ENCODE measurements at places on chromosomes 7 and 10.

DNA sequence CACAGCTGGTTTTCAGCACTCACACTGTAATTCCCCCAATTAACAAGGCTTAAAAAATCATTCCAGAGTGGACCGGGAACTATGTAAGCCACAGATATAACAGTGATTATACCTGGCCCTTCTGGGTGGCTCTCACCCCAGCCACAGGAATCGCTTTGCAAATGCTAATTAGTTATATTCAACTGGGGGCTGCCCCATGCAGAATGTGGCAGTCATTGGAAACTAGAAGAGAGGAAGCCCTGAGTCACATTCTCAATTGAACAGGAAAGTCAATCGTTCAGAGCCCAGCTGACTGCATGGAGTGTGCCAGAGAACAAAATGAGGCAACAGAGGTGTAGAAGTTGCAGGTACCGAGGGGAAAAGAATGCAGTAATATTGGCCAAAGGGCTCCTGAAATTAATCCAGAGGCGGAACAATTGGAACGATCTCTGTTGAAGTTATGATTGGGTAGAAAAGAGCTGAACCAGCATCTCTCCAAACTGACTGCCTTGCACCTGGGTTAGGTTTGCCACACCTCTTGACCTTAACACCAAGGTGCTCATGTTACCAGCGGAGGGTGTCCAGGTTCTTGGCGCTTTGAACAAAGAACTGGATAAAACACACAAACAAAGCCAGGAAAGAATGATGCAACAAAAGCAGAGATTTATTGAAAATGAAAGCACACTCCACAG lies 909.7 kb upstream of the AUTS2 start:
- DNase-seq: no peak

DNA sequence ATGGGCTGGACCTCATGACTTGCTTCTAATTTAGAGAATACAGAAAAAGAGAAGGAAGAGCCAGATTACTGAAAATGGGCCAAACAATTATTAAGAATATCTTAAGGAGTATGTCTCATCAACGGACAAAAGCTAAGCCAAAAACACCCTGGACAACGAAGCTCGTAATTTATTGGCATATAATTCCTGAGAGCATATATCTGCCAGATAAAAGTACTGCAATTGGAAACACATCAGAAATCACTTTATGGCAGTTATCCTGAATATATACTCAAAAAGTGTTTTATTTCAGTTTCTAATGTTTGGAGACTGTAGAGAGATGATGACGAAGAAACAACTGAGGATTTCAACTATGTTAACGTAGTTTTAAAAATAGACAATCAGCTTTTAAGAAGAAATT lies 211.8 kb downstream of the CSTF2T start:
- no peak for DNase-seq

DNA sequence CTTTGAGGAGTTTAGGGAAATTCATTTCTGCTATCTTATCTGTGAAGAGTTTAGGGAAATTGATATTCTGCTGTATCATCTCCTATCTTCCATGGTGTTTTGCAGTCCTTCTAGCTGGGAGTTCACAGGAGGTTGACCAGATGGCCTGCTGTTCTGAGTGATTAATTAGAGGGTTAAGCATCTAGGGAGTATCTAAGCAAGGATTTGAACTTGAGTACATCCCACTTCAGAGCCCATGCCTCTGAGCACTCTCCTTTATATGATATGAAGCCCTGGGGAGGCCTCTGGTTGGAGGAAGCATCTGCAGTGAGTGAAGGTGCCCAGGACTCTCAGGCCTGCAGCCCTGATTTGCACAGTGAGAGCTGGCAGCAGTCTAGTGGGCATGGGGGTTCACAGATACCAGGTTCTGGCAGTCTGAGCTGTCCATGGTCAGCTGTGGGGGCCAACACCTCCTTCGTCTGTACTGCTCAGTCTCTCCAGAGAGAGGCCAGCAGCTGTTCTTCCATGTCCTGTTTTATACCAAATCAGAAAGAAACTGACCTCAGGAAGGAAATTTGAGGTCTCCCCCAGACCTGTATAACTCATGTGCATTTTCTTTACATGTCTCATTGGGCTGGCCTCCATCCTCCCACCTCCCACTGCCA lies 156.9 kb downstream of the PLCE1 start:
- no peak for DNase-seq

GRCh38 chr7:74412603-74413002 lies 41.1 kb upstream of the GTF2IRD1 start:
- no peak for DNase-seq

DNA sequence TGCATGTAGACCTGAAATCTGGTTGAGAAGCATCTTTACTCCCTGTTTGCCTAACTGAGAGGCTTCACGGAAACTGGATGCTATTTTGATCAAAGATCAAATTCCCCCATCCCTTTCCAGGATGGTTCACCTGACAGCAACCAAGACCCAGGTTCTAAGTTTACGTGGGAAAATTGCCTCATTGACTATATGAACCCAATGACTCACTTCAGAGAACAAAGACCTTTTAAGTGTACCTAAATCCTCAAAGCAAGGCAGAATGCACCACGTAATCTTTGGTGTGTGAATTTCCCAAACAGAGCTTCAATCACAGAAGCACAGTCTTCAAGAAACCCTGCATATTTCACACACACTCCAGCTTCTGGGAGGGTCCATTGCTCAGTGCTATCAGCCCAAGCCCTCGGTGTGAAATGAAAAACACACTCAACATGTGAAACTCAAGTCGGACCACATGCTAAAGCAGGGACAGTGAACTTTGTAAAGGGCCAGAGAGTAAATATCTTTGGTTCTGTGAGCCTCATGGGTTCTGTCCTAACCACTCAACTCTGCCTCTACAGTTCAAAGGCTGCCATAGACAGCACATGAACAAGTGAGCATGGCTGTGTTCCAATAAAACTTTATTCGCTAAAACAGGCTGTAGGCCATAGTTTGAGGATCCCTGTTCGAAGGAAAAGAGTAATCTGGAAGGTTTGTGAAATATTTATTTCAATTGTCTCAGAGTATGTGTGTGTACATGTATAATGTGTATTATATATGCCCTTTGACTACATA lies 275.6 kb upstream of the FOXK1 start:
- no peak for DNase-seq

DNA sequence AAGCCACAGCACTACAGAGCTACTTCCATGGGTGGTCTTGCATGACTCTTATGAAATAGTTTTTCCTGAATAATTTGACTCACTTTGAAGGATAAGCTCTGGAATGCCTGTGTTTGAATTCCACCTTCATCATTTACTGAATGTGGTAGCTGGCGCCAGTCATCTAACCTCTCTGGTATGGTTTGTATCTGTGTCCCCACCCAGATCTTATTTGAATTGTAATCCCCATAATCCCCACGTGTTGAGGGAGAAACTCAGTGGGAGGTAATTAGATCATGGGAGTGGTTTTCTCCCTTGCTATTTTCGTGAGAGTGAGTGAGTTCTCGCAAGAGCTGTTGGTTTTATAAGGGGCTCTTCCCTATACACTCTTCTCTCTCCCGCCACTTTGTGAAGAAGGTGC lies 11.2 kb upstream of the SLC13A1 start:
- no peak for DNase-seq

DNA sequence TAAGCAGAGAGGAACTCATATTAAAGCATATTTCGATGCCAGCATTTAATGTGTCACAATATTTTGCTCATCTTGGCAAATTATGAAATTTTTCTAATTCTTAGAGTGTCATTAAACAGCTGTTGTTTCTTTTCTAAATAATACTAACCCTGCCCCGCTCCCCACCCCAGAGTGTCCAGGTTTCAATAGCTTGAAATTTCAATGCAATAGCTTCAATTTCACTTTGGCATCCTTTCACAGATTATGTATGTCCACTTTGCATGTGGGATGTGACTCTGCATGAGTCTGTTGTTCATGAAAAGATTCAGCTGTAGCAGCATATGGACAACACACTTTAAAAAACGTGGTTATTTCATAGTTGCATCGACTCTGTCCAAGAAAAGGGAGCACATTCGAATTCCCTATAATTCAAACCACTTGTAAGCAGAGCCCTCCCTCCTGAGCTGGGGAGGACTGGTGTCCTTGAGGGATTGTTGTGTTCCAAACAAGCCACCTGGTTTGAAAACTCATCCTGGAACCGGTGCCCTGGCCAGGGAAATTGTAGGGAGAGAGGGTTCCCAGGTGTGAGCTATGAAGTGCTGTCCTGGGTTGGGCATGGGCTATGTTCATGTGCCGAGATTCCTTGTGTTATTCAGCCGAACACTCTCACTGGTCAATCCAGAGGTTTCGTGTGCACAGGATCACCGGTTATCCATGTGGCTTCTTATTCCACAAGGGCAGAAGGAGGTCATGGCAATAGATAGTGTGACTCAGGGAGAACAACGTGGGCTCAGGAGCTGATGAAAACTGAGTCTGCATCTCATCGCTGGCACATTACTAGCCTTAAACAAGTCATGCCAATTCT lies 64.6 kb upstream of the CREB5 start:
- DNase-seq: no peak

DNA sequence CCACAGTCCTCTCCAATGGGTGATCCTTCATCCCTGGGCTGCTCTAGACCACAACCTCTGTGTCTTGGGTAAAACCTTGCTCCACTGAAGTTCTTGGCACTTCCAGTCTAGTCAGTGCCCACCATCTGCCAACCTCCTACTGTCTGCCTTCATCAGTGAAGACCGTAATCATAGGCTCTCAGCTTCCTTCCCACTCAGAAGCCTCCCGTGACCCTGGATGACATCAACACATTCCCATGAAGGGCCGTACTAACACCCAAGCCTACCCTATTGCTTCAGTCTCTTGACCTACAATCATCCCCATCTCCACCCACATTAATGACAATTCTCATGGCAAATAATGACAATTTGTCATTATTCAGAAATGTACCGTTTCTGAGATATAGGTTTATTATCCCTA lies 27.6 kb upstream of the GARS1 start:
- DNase-seq: no peak

DNA sequence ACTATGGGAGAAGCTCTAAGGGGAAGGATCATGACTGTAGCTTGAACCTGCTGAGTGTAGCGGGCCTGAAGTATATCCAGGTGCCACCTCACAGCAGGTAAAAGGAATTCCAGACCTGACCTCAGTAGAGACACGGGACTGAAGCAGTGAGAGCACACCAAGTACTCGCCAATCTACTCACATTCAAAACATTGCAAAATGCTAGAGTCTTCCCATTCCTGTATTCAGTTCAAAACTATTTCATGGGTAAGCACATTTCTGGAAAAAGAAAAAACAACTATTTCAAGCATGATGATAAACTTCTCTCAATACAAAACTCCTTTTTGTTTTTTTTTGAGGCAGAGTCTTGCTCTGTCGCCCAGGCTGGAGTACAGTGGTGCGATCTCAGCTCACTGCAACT lies 121.9 kb upstream of the AUTS2 start:
- DNase-seq: no peak

DNA sequence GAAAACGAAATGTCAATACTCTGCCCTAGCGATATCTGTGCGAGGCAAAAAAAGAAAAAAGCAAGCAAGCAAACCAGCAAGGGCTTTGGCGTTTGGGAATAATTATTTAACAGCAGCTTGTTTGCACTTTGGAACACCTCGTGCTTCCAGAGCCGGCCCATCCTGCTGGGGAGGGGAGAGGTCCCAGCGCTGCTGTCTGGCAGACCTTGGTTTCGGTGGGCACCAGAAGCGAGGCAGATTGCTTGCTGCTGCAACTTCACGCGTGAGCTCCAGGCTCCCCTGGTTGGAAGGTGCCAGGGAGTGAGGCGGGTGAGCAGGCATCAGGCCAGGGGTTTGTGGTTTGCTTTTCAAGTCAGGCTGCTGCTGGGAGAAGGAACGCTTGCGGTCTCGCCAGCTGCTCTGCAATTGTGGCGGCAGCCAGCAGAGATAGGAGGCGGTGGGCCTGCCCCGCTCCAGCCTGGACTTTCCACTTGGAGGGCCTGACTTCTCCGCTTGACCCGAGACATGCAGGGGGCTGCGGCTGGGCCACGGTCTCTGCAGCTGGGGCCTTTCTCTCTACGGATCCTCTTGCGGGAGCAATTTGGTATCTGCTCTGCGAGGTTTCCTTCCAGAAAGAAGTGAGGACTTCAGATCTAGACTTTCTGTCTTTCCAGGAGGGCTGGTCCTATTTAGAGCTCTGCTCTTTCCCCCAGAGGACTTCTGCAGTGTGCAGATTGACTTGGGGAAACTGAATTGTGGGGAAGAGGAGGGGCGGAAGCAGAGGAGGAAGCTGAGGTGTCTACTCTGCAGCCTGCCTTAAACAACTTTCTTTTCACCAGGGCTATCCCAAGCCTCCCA lies 131.4 kb downstream of the PRPF18 start:
- DNase-seq: peak; percentile 11

- DNase-seq: peak; percentile 18
Measured at GRCh38 chr7:27170426-27171324, 3.4 kb downstream of the HOXA10 start.

DNA sequence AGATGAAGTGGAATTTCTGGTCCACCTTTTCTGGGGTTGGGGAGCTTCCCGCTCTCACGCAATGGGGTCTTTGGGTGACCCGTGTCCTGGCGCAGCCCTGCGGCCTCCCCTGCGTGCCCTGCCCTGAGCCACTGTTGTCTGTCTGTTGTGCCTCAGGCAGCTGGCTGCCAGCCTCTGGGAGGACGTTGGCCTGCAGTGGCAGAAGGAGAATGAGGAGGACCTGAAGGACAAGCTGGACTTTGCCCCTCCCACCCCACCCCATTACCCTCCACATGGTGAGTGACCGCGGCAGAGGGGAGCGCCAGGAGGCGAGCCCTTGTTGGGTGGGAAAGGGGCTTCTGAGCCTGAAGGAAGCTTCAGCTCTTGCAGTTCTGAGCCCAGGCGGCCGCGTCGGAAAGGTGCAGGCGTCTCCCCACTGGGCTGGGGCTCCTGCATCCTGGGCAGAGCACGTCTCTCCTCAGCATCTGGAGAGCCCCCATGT lies 14.2 kb upstream of the PRKAR1B start:
- no peak for DNase-seq

GRCh38 chr10:70902661-70903261 lies 14.4 kb upstream of the PCBD1 start:
- DNase-seq: no peak

GRCh38 chr7:140016540-140016939 lies 46.2 kb downstream of the PARP12 start:
- DNase-seq: no peak

GRCh38 chr10:107163076-107163855 lies 1.2 kb downstream of the SORCS1 start:
- no peak for DNase-seq

GRCh38 chr7:64999165-65000004 lies 7.1 kb downstream of the ERV3-1 start:
- peak; percentile 62 for DNase-seq
